ENCODE measurements at places on chromosomes 7 and 10. TPM values are rescaled to one million over a fixed set of nuclear protein-coding genes. Genes with fewer than 3 reads are reported as not detected.

Gene AGBL3
- 1.9 TPM for total RNA-seq

Gene NANOS1
- total RNA-seq, result 1.5 TPM

Gene TEX36
- 0.25 TPM for total RNA-seq

Gene ASAH2
- 10.7 TPM for total RNA-seq

Gene AKR1C1
- 2.1 TPM for total RNA-seq

Gene VKORC1L1
- total RNA-seq, result 30.9 TPM

Gene SCART1
- total RNA-seq, result 3.7 TPM

Gene HUS1
- total RNA-seq, result 30.0 TPM

Gene VGF
- 43.2 TPM for total RNA-seq

Gene ANKMY2
- total RNA-seq, result 24.9 TPM

Gene GRID2IP
- 3.2 TPM for total RNA-seq

DNA sequence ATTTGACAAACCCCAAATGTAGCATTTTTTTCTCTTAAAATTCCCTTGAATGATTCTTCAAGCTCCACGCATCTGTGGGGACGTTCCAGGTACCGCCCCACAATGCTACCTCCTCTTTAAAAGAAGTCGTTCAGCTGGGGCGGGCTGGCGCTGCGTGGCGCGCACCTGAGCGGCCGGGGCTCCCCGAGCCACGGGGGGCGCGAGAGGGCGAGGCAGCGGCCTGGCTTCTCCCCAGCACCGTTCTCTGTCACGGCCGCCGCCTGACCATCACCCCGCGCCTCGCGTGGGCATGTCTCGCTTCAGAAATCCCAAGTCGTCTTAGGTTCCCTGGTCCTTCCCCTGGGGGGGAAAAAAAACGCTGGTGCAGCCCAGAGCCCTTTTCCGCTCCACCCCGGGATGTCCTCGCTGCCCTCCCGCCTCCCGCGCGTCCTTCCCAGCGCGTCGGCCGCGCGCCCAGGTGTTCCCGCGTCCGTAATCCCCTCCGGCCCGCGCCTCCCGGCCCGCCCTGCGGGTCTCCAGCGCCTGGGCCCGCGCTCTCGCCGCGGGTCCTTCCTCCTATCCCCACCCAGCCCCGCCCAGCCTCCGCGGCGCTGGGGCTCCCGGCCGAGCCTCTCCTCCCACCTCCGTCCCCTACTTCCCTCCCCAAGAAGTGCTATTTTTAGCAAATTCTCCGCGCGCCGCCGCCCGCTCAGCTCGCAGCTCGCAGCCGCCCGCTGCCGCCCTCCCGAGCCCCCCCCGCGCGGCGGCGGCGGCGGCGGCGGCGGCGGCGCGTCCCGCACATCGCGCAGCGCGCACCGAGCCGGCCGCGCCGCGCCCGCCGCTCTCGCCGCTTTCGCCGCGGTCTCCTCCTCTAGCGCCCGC, 58.7 kb upstream of the PRPS1L1 start:
- no peak for DNase-seq

GRCh38 chr7:85262891-85263290, 76.0 kb upstream of the SEMA3D start:
- no peak for DNase-seq

DNA sequence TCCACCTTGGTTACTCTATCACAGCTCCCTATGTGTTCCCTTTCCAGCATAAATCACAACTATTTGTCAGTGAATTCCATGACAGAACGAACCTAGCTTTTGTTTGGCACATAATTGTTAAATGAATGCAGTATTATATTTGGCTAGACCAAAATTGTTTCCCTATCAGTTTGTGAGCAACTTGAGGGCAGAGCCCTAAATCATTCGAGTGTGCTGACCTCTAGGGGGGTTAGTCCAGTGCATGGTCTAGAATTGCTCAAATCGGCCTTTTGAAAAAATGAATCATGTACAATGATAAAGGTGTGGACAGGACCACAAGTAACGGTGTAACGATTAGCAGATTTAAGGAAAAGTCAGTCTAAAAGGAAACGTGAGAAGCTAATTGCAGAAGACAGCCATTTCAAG, 475 bp upstream of the NRBF2 start:
- no peak for DNase-seq

DNA sequence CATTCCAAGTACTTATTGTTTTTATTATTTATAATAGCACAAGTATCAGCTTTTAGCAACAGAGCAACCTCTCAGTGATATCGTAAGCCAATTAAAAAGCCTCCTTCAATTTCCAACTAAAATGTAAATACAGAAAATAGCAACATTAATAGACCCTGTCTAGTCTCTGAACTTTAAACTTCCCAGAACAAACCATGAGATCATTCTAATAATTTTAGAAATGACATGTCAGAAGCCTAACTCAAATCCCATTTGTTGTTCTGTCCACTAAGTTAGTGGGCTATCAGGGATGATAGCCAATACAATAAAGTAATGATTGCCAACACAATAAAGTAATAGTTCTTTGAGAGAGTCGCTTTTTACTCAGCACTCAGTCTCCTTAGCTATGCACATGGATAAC, 22.3 kb upstream of the LRRN3 start:
- DNase-seq, result no peak

GRCh38 chr7:157543791-157544190, 207.0 kb downstream of the DNAJB6 start:
- no peak for DNase-seq

GRCh38 chr10:112226439-112227248, 43.1 kb upstream of the GPAM start:
- no peak for DNase-seq

GRCh38 chr7:6205971-6206660, 66.3 kb downstream of the CYTH3 start:
- DNase-seq, result no peak

GRCh38 chr7:82472966-82473365, 29.4 kb upstream of the CACNA2D1 start:
- no peak for DNase-seq

DNA sequence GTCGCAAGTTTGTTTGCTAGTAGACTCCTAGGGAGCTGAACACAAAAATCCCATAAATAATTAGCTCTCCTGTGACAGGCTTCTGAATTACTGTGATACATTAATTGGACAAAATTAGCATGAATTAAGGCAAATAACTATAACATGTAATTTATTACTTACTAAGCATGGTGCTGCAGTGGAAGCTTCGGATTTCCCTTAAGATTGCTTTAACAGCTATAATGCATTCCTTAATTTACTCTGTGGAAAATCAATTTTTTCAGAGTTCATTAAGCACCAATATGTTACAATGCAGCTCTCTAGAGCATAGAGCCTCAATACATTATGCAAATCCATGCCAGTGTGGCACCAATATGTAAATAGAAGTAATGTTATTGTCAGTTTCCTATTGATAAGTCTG, 201.5 kb downstream of the MDFIC start:
- no peak for DNase-seq

- DNase-seq, result no peak
Observed at GRCh38 chr7:131000873-131001272, 266.9 kb upstream of the KLF14 start.

DNA sequence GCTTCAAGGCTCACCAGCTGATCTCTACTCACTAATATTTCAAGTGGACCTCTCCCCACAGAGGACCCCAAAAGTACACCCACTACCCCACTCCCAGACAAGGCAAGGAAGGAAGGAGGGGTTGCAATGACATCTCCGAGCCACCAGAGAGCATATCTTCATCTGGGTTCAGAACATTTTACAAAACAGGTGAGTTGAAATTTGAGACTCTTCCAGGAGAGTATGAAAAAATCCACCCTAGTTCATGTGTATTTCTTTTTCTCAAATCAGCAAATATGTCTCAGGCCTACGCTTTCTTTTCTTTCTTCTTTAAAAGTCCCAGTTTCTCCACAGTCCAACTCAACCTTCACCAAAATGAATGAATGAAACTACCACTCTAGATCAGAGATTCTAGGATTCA, 61.9 kb downstream of the SGMS1 start:
- DNase-seq, result no peak

DNA sequence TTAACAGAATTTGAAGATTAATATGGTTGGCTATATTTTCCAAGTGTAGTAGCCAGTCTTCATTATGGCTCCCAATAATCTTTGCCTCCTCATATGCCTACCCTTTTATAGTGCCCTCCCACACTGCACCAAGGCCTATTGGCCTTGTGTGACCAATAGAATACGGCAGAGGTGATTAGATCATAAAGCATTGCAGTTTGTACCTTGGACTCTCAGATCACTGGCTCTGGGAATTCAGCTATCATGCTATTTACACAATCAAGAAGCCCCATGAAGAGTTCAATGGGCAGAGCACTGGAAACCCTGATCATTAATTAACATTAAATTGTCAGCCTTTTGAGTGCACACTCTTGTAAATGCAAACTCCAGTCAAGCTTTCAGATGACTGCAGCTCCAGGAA, 154.5 kb upstream of the MAGI2 start:
- DNase-seq, result no peak

- no peak for DNase-seq
Observed at GRCh38 chr10:36170142-36170719, 528.1 kb upstream of the FZD8 start.

DNA sequence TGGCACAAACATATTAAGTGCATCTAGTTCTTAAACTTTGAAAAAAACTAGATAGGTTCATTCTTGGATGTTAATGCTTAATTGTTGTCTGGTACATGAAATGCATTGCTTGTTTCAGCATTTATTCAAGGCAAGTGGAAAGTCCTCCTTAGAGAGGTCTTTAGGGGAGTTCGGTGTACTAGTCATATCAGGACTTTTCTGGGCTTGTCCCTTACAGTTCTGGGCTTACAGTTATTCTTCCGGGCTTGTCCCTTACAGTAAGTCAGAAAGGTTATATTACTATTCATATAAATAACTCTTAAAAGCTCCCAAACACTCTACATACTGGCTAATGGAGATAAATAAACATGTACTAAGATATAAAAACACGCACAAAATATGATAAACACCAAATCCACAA, 61.6 kb upstream of the MRLN start:
- DNase-seq, result no peak

DNA sequence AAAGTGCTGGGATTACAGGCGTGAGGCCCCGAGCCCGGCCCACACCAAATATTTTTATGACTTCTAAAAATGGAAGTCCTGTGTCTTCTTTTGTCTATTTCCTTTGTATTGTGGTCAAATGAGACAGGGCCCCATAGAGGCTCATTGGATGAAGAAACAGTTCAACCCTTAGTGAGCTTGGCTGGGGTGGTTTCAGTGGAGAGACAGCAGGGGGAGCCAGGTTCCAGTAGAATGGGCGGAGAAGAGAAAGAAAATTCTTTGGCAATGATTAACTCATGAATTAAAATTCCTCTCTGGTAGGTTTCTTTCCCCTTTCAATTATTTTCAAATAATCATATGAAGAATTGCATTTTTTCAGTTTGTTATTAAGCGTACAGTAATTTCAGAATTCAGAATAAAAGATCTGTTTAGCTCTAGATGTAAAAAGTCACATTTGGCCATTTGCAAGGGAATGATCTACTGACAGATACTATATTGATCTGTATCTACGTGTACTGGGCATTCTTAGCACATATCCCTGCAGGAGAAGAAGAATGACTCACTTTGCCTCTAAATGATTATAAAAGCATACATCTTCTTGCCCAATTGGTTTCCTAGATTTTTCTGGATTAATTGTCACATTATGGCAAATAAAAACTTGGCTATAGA, 43.2 kb downstream of the PNLIPRP3 start:
- peak; percentile 33 for DNase-seq

DNA sequence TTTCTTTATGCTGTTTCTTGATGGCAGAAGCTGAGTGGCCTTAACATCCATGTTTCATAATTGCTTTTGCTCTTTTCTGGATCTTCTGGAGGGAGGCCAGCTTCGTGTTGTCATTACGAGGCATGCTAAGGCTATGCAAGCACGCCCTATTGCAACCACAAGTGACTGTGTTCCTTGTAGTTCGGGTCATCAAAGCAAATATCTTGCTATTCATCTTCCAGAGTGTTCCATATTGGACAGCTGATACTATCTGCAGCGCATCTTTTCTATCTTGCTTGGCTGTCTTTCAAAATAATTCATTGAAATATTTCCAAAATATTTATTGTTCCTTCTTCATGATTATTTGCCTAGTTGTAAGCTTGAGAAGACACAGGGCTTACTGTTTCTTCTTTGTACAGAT, 5.0 kb downstream of the EPHB6 start:
- DNase-seq, result no peak
